NCI-H1694 (cell line): ENCODE measurements at places on chromosomes 5 and 9.

GRCh38 chr9:110949081-110949480 is 89.2 kb downstream of the LPAR1 start:
- no peak for DNase-seq

GRCh38 chr5:174736331-174736721 is 11.9 kb downstream of the MSX2 start:
- no peak for DNase-seq

DNA sequence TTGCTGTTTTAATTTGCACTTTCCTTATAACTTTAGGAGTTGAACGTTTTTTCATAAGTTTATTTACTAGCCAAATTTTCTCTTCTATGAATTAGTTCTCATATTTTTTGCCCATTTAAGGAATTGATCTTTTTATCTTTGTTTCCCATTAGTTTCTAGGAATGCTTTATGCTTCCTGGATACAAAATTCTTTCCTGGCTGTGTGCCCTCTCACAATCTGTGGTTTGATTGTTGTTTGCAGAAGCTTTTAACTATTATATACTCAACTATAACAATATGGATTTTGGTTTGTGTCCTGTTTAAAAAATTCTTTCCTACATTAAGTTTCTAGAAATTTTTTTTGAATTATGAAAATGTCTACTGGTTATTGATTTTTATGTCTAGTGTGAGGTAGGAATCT is 206.3 kb downstream of the CSNK1G3 start:
- no peak for DNase-seq

DNA sequence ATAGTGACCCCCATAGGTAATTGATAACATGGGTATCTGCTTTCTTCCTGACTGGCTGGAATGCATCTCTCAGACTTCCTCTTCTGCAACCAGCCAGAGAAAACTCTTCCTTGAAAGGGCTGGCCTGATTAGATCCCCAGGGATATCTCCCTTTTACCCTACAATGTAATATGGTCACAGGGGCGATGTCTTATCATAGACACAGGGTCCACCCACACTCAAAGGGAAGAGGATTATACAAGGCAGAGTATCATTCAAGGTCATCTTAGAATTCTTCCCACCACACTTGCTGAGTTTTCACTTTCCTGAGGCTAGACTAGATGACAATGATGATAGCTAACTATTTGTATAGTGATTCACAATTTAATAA is 33.2 kb downstream of the TTLL11 start:
- DNase-seq: no peak

GRCh38 chr9:36152741-36153438 is 16.3 kb upstream of the CCIN start:
- DNase-seq: no peak

DNA sequence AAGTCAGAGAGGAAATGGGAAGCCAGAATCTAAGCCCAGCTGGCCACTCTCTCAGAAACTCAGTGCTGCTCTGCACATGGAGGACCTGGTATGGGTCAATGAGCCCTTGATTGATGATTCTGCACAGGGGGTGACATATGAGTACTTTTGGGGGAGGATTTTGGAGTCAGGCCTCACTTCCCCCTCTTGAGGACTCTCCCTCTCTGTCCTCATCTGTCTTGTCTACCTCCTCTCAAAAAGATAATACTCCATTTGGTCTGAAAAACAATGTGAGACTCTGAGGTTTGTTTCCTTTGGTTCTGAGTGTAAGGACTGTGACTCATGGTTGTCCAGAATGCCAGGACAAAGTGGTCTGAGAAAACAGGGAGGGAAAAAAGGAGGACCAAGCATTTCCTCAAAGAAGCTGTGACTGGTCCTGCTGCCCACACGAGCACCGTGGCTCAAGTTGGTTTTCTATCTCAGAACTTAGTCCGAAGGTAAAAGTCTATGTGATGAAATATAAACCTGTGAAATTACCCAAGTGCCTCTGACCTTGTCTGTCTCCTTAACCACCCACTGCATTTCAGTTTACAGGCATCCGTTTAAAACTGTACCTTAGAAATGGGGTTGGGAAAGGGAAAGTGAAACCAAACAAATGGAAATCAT is 11.1 kb downstream of the TTC39B start:
- no peak for DNase-seq

- DNase-seq: no peak
These were observed 59.2 kb downstream of the NDST1 start for GRCh38 chr5:150567031-150567717.

DNA sequence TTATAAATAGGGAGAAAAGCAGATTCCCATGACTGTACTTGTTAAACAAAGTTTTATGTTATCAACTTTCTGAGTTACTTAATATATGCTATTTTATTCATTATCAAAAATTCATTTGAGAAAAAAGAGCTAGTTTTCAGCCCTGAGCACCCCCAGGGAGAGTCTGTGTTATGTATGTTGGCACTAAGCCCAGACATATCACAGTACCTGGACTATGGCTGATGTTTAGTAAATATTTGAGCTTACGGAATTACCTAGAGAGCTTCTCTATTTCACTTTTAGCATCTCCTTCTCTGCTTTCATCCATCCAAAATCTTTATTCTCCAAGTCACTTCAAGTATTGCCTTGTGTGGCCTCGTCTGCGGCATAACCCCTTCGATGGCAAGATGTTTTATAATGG is 225.9 kb upstream of the PCSK5 start:
- no peak for DNase-seq

- no peak for DNase-seq
These were observed 175.6 kb upstream of the CCNH start for GRCh38 chr5:87588316-87588715.

DNA sequence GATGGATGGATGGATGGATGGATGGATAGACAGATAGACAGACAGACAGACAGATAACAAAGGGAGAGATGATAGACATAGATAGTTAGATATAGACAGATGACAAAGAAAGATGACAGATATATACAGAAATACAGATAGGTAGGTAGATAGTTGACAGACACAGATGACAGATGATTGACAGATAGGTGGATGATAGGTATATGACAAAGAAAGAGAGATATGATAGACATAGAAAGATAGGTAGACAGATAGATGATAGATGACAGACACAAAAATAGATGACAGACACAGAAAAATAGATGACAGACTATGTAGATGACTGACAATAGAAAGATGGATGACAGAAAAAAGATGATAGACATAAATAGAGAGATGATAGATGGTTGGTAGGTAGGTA is 200.0 kb upstream of the TAS2R1 start:
- DNase-seq: no peak

DNA sequence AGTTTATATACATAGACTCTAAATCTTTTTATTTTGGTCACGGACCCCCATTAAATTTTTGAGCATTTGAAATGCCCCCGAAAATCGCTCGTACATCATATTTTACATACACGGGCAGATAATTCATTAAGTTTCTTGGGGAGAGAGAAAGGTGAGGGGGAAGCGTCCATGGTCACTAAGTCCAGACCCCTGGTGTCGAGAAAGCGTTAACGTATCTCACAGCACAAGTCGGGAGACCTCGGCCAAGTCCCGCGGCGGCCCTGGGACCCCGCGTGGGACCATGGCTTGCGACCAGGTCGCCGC is 794 bp downstream of the PTBP3 start:
- no peak for DNase-seq

DNA sequence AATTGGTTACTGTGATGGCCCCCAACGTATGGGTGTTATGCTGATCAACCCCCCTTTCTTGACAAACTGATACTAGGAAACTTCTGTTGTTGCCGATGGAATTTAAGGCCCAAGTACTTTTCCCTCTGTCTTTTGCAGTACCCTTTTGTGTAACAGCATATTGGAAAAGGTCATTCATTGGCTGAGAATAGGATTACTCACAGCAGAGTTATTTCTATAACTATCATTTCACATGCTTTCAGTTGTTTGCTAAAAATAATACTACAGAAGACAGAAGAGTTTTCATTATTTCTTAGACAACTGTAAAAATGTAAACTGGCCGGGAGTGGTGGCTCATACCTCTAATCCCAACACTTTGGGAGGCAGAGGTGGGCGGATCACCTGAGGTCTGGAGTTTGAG is 329.5 kb downstream of the KIAA0825 start:
- DNase-seq: no peak

DNA sequence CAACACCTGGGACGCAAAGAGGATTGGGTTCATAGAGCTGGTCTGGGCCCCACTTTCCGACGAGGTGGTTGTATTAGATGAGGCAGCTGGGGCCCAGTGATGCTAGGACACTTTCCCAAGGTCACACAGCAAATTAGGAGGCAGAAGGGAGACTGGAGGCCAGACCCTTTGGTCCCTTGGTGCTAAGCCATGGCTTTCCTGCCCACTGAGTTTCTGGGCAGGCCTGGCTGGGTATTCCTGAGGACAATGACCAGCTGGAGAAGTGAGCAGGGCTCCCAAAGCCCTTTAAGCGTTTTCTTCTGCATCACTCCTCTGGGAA is 66.2 kb downstream of the PSD2 start:
- DNase-seq: no peak

- no peak for DNase-seq
These were observed 625 bp downstream of the EXOSC2 start for GRCh38 chr9:130694205-130694604.

- DNase-seq: peak; percentile 0
These were observed 938 bp downstream of the LPAR1 start for GRCh38 chr9:111037356-111037707.

GRCh38 chr9:34771007-34771406 is 61.1 kb upstream of the CCL21 start:
- DNase-seq: no peak

- no peak for DNase-seq
These were observed 626.7 kb upstream of the ADAMTS16 start for GRCh38 chr5:4513381-4513780.

DNA sequence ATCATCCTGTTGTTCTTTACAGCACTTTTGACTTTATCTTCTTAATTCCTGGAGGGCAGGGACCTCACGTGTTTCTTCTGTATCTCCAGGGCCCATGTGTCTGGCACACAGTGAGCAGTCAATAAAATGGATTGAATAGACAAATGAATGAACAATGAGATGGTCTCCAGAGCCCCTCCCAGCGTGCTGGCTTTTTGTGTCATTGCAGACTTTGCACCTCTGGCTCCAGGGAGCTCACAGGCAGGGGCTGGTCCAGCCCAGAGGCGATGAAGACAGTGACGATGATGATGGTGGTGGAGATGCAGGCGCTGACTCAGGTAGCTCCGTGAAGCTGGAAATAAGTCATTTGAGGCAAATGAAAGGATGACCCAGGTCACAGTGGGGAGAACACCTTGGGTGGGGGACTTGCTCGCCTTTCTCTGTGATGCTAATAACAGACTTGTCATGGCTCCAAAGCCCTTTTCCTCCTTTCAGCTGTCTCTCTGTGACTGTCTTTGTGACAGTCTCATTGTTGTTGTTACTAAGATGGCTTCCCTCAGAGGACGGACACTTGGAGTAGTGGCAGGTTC is 30.4 kb upstream of the FABP6 start:
- no peak for DNase-seq
